NCI-H1417 (cell line): ENCODE measurements at places on chromosomes 3 and 15.

DNA sequence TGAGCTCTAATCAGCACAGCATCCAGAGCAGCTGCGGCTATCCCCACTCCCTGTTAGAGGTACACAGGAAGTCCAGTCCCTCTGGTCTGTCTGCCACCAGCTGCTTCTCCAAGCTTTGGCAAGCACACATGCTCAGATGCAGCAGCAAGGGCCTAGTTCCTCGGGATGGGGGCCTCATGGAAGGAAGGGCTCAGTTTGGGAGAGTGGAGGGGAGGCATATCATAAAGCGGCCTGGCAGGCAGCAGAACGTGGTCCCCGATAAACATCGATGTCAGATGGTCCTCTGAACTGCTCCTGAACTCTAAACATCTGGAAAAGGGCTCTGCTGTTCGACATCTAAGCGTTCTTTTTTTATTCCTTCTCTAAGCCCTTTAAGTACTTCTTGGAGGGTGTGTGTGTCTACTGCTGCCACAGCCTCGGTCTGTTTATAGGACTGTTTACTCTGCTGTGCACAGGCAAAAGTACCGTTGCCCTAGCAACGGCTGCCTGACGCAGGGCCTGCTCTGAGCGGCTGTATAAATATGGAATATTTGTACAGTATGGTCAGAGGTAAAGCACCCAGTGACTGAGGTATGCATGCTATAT, 74.6 kb downstream of the PRICKLE2 start:
- peak; percentile 89 for DNase-seq

DNA sequence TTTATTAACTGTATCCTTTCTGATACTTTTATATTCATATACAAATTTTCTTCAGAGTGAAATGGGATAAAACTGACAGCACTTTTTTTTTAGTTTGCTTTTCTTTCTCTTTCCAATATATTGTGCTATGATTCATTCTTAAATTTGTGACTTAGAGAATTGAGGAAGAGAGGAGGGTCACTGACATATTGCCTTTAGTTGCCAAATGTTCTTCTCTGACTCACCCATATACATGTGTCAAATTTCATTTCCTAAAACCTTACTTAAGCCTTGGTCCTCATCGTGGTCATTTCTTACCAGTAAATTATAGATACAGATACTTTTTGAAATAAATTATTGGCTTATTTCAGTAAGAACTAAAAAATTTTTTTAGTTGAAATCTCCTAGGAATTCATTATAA, 53.9 kb downstream of the CLASP2 start:
- DNase-seq = no peak

DNA sequence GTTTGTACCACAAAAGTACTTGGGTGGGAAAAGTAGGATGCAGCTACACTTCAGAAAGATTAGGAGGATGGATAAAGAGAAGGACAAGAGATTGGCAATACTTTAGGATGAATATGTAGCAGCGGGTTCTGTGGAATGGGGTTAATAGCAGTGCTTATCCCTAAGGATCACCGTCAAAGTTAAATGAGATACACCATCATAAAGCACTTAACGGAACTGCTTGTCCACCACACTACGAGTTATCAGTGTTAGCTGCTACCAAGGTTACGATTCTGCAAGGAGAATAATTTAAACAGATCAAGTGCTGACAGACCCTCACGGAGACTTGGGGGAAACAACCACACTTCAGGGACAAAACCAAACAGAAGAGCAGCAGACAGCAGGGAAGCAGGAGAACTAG, 963 bp downstream of the SHQ1 start:
- no peak for DNase-seq

GRCh38 chr3:127760361-127760760, 62.0 kb downstream of the MGLL start:
- no peak for DNase-seq

GRCh38 chr3:67620869-67621268, 33.5 kb downstream of the SUCLG2 start:
- peak; percentile 13 for DNase-seq

GRCh38 chr3:11481556-11481955, 162.2 kb downstream of the VGLL4 start:
- peak; percentile 8 for DNase-seq

DNA sequence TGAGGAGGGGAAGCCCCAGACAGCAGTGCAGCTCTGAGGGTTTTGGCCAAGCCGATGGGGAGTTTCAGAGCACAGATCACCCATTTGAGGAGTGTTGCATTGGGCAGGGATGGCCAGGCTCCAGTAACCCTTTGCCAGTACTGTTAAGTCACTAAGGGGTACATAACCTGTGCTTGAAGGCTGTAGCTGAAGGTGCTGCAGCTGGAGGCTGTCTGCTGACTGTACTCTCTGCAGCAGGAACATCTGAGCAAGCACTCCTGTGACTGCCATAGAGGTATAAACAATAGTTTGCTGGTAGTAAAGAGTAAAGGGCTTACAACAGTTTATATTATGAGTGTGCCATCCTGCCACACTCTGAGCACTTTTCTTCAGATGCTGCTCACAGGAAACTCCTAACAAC, 297.8 kb downstream of the EPHA3 start:
- DNase-seq = no peak

GRCh38 chr3:44031387-44032380, 210.0 kb upstream of the TOPAZ1 start:
- no peak for DNase-seq

DNA sequence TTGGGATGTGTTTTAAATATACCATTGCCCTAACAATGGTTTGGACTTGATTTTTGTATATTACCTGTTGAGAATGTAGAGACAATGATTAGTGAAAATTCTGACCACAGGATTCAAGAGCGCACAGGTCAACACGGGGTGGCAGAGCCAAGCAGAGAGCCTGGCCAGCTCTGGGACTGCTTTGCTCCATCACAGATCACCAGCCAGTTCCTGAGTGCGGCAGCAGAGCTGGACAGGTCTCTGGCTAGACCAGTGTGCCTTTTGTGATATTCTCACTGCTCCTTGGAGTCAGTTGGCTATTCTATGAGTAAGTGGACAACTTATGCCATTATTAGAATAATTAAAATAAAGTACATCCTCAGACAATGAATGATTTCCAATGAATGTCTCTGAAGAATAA, 351.2 kb upstream of the ATP10A start:
- no peak for DNase-seq

- no peak for DNase-seq
Measured at GRCh38 chr3:123188058-123188457, 13.7 kb upstream of the SEC22A start.

GRCh38 chr3:120461416-120461815, 10.6 kb upstream of the FSTL1 start:
- no peak for DNase-seq

DNA sequence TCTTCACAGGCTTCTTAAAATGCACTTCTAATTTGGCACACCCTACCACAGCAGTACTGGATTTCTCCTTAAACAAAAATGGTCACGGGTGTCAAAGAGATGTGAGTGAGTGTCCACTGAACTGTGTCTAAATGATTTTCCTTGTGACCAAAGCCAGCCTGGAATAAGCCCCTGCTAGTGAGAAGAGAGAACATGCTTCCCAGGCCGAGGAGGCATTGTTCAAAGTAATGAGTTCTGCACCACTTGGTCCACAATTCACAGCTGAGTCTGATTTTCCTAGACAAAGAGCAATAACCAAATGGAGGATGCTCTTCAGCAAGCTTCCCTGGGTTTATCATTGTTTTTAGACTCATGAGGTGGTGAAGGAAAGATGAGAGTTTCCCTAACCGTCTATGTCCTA, 3.8 kb downstream of the PLCH1 start:
- no peak for DNase-seq

DNA sequence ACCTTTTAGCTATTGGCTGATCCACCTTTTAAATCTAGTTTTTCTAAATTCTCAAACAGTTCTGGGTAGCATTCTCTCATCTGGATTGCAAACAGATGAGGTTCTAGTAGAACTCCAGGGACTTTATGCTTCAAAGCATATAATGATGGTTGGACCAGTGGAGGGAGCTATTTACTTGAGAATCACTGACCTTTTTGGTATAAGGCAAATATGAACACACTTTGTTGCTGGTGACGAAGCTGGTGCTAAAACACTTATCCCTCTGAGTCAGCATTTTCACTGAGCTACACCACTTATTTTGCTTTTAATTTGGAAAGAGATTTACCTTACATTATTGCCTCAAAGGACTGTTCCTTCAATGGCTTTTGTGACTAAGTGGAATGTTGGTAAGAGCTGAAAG, 58.6 kb upstream of the SLITRK3 start:
- DNase-seq = no peak

DNA sequence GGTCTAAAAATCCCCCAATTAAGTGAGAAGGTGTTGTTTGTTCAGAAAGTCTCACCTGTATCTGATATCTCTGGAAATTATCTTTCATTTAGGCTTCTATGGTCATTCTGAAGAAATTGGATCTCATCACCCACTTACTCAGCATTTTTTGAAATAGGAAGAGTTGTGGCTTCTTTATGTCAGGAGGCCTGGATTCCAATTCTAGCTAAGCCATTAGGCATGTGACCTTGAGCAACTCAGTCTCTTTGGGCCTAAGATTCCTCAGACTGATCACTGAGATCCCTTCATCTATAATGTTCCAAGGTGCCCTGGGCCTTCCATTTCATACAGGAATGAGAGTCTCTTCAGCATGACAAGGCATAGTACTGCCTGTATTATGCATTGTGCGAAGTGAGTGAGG, 70.3 kb downstream of the ARHGEF26 start:
- DNase-seq = no peak

DNA sequence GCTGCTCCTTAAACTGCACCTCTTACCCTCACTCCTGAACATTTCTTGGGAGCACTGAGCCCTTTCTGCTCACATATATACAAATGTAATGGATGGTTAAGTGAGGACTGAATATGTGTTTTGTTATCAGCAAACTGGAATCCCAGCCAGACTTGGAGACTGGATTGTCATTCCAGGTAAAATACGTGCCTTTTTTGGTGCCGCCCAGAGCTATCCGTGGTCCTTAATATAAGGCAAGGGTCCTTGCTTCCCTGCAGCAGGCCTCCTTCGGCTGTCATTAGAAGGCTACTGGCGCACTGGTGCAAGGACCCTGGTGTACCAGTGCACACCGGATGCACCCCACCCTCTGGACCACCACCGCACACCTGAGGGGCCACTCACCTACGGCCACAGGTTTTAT, 1.1 kb upstream of the GABRB3 start:
- DNase-seq = no peak

DNA sequence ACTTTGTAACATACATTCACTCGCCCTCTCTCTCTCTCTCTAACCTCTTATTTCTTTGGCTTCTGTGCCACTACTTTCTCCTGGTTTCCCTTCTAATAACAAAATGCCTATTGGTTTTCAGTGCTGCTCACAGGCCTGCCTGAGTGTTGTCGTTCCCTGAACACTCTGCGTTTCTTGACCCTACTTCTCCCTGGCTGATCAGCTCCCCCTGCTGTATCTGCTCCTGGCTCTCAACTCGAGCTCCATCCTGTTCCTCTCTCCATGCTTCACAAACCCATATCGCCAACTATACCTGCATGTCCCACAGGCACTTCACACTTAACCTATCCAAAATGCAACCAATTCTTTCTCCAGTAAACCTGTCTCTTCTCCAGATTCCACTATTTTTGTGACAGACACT, 111.4 kb downstream of the OPA1 start:
- DNase-seq = no peak

DNA sequence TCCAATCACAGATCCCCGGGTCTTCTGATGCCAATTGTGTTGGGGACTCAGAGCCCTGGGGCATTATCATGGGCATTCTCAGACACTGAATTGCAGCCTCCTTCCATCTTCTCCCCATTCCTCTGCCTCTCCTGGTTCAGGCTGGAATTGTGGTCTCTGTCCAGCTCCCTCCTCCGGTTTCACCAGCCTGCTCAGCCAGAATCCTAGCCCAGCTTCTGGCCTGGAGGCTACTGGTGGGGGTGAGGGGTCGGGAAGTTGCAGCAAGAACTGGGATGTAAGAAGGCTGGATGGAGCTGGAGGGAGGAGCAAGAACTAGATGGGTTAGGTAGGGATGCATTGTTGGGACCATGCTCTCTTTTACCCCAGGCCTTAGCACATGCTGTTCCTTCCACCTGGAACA, 53.5 kb downstream of the TLE3 start:
- DNase-seq = no peak

DNA sequence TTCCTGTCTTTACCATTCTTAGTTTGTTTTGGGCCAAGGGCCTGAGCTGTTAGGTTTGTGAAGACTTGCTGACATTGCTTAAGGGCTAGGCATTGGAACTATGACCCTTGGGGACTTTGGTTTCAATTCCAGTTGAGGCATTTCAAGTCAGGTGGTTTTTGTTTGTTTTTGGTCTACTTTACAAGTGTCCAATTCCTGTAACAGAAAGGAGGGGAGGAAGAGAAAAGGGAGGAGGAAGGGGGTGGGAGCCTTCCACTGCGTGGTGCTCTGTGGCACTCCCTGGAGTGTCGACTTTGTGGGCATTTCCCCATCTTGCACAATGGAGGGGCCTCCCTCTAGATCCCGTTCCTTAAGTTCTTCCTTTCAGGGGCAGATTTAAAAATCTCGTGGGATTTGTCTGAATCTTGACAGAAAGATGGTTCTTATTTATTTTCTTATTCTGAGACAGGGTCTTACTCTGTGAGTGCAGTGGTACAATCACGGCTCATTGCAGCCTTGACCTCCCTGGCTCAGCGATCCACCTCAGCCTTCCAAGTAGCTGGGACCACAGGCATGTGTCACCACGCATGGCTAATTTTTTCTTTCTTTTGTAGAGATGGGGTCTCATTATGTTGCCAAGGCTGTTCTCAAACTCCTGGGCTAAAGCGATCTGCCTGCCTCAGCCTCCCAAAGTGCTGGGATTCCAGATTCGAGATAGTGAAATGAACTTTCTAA, 59.5 kb upstream of the RYK start:
- no peak for DNase-seq

DNA sequence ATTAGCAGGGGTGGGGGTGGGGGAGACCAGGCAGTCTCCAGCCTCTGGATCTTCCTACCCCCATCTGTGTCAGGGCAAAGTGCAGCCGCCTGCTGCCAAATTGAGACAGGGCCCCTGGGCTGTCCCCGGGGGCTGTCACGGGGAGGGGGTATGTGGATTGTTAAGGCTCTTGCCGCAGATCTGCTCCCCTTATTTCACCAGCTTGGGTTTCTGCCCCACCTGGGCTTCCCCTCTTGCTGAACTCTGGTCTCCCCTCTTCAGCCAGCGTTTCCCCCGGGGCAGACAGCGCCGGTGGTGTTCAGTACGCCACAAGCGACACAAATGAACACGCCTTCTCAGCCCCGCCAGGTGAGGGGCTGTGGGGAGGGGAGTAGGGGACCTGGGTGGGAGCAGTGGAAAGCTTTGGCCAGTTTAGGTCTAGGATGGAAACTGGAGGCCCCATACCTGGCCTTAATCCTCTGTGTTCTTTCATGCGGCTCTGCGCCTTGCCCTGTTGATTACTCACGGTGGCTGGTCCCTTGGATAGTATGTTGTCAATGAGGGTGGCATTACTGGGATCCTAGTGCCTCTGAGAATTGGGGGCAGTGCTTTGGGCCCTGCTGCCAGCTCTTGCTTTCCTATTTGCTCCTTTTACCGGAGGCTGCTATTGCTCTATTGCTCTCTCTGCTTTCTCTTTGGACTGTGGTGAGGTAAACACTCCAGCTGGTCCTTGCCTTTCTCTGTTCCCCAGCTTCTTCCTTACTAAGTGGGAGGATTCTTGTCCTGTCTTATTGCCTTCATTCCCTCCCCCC, 1.7 kb downstream of the EIF4G1 start:
- DNase-seq = no peak
